ENCODE measurements at places on chromosomes 5 and 9. TPM values are rescaled to one million over a fixed set of nuclear protein-coding genes. Genes with fewer than 3 reads are reported as not detected.

GRCh38 chr9:5629312-5630080 is 589 bp downstream of the RIC1 start:
- peak; percentile 34 for DNase-seq

DNA sequence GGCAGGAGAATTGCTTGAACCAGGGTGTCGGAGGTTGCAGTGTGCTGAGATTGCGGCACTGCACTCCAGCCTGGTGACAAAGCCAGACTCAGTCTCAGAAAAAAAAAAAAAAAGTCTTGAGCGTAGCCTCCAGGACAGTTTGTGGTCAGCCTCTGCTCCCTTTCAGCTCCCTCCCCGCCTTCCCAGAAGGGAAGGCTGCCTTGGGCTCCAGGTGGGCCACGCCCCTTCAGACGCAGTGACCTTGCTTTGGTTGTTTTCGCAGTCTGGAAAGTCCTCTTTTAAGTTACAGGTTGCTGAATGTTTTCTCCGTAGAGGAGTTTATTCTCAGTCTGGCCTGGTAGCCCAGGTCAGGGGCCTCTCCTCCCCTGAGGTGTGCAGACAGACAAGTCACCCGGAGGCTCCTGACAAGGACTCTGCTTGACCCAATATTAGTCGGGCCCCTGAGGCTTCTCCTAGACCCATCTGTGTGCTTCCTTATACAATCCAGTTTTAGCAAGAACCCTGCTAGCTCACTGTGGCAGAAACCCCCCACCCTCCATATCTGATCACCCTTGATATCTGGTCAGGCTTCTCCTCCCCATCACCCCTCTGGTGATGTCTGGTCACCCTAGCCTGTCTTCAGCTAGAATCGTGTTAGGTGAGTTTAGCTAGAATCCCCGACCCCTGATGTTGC is 31.6 kb upstream of the N4BP3 start:
- no peak for DNase-seq

- no peak for DNase-seq
Measured at GRCh38 chr9:111572950-111573604, 26.4 kb downstream of the PTGR1 start.

The PRLR gene
- total RNA-seq = not detected

- no peak for DNase-seq
Measured at GRCh38 chr5:71748360-71748759, 29.3 kb downstream of the CARTPT start.

GRCh38 chr5:176817841-176818377 is 7.5 kb downstream of the UNC5A start:
- no peak for DNase-seq

- DNase-seq = peak; percentile 61
Measured at GRCh38 chr9:72592502-72593403, 71.3 kb downstream of the TMC1 start.

- DNase-seq = no peak
Measured at GRCh38 chr5:44900273-44900954, 91.7 kb downstream of the MRPS30 start.

- DNase-seq = no peak
Measured at GRCh38 chr5:127572930-127573329, 55.5 kb downstream of the PRRC1 start.

DNA sequence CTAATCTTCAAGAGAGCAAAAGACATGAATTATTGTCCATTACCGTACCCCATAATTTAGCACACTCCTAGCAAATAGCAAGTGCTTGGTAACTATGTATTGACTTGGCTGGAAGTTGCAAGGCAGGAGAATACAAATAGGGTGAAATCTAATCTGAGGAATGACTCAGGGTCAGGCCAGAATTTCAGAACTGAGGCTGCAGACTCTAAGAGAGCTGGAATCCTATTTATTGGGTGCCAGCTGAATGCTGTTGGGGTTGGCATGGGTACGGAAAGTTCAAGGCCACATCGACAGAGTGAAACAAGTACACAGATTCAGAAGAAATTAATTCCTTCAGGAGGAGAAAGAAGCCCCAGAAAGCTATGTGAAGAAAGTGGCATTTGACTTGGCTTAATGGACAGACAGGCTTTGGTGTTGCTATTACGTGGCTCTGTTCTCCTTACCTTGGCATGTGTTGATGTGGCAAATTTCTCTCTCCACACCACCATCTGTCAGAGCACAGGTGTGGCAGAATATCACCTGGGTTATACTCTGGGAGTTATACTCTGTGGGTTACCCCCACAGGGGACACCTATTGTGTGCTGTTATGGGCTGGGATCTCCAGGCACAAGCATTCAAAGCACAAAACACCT is 20.9 kb upstream of the ASTN2 start:
- DNase-seq = no peak

The SLC6A3 gene
- total RNA-seq = not detected

The BTNL8 gene
- total RNA-seq = not detected

The SVEP1 gene
- 1.8 TPM for total RNA-seq

DNA sequence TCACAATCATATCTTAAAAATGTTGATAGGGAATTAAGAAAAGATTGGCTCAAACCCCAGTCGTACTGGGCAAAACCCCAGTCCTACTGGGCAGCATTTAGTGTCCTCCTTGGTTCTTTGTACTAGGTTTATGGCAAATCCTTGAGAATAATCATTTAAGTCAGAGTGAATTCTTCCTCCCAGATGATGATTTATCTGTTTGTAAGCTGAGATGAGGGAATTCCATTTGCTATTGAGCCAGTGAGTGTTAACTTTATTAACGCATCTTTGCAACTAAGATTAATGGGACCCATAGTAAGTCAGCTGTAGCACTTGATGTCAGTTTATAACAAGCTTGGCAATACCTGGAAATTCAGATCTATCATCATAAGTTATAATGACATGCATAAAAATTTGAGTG is 821.8 kb upstream of the DMAC1 start:
- DNase-seq = no peak

GRCh38 chr9:36063804-36064447 is 27.2 kb downstream of the RECK start:
- no peak for DNase-seq

- no peak for DNase-seq
Measured at GRCh38 chr9:107407675-107408074, 81.9 kb downstream of the KLF4 start.

The PCDHA1 gene
- not detected for total RNA-seq

DNA sequence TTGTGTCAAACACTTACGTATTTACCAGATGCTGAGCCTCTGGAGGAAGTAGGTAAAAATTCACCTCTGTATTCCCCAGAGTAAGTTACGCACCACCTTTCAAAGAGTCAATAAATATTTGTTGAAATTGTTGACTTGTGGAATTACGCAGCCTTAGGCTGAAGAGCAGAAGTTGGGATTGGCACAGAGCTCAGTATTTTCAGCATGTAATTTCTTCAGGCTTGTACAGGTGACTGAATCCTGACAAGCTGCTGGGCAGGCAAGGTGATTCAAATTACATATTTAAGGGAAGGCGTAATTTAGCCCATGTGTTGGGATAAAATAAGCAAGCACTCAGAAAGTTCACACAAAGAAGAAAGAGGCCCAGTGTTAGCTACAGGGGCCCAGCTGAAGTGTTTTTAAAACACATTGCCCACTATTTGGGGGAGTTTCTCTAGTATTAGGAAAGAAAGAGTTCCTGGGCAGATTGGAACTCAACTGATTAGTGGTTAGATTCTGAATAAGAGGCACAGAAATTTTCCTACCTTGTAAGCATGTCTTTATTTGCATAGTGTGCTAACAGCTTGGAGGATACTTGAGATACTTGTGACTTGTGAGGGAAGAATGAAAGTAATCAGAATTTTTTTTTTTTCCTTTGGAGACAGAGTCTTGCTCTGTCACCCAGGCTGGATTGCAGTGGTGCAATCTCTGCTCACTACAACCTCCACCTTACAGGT is 165.3 kb upstream of the FBXL7 start:
- DNase-seq = no peak

DNA sequence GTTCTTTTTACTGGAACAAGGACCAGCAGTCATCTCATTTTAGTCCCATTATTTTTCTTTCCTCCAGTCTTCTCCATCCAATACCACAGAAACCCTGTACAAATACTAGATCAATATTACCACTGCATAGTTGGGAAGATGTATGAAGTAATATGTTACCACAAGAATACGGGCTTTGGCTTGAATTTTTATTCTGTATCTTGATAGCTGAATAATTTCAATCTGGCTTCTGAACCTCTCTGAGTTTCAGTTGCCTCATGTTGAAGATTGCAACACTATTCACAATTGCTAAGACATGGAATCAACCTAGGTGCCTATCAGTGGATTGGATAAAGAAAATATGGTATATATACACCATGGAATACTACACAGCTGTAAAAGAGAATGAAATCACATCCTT is 82.9 kb downstream of the SGCD start:
- no peak for DNase-seq

DNA sequence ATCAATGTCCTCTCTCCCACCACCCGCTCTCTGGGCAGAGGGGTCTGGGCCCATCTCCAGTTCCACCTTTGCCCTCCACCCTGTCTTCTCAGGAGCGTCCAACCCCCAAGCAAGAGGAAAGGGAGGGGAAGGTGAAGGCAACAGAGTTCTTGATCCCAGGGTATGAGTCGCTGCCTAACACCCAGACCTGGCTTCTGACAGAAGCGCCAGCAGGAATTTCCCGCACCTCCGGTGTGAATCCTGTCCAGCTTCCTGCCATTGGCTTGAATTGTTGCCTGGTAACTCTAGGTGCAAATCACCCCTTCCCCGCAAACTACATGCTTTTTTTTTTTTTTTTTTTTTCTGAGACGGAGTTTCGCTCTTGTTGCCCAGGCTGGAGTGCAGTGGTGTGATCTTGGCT is 84.2 kb upstream of the IER5L start:
- DNase-seq = no peak

DNA sequence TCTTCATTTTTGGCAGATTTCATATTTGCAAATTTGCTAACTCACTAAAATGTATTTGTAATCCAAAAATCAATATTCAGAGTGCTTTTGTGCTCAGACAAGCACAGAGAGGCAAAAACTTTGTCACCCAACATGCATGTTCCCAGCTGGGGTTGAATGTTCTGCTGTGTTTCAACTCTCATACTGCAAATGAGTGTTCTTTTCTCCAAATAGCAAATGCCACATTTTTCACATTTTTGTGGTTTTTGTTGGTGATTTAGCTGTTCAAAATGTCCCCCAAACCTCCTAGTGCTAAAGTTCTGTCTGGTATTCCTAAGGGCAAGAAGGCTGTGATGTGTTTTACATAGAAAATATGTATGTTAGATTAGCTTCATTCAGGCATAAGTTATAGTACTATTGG is 87.3 kb upstream of the PCSK5 start:
- no peak for DNase-seq

GRCh38 chr9:81558091-81558830 is 131.1 kb downstream of the TLE1 start:
- peak; percentile 59 for DNase-seq

GRCh38 chr9:4750023-4750673 is 9.1 kb upstream of the AK3 start:
- DNase-seq = no peak

The STKLD1 gene
- total RNA-seq = 0.17 TPM

The GBA2 gene
- 17.7 TPM for total RNA-seq

GRCh38 chr5:151496041-151496484 is 48.7 kb downstream of the SLC36A1 start:
- DNase-seq = no peak
